ENCODE measurements at places on chromosomes 13 and 19. TPM values are rescaled to one million over a fixed set of nuclear protein-coding genes. Genes with fewer than 3 reads are reported as not detected.

Gene ZNF429
- 11.8 TPM for total RNA-seq

Gene PRKD2
- total RNA-seq = 81.1 TPM

Gene C19orf33
- total RNA-seq = not detected

Gene ZNF730
- total RNA-seq = 2.6 TPM

Gene CFD
- total RNA-seq = 0.60 TPM

Gene OXGR1
- total RNA-seq = not detected

Gene MAB21L1
- not detected for total RNA-seq

Gene ATP4B
- total RNA-seq = not detected

Gene SBSN
- not detected for total RNA-seq

GRCh38 chr19:2543463-2544442 is 67.8 kb downstream of the GADD45B start:
- peak; percentile 86 for DNase-seq

DNA sequence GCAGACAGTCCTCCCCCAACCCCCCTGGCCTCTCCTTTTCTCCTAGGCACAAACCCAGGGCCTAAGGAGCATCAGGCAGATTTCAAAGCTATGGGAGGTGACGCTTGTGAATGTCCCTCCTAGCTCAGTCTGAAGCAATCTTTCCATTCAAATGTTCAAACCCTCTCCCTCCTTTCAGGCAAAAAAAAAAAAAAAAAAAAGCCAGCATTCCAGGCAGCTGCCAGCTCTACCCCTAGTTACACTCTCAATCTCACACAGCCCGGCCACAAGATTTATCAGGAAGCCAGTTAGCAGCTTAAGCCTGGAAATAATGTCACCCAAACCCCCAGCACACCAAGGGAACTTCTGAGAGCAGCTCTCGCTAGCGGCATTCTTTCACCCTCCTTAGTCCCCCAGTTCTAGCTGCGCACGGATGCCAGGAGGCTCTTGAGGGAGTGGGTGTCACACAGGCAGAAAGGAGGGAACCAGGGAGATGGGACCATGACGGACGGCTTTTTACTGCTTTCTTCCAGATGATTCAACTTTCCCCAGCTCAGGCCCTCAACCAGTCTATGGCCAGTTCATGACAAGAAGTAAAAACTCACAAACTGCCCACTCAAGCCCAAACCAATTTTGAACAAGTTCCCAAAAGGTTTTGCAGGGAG is 6.3 kb downstream of the SH3GL1 start:
- DNase-seq = no peak

DNA sequence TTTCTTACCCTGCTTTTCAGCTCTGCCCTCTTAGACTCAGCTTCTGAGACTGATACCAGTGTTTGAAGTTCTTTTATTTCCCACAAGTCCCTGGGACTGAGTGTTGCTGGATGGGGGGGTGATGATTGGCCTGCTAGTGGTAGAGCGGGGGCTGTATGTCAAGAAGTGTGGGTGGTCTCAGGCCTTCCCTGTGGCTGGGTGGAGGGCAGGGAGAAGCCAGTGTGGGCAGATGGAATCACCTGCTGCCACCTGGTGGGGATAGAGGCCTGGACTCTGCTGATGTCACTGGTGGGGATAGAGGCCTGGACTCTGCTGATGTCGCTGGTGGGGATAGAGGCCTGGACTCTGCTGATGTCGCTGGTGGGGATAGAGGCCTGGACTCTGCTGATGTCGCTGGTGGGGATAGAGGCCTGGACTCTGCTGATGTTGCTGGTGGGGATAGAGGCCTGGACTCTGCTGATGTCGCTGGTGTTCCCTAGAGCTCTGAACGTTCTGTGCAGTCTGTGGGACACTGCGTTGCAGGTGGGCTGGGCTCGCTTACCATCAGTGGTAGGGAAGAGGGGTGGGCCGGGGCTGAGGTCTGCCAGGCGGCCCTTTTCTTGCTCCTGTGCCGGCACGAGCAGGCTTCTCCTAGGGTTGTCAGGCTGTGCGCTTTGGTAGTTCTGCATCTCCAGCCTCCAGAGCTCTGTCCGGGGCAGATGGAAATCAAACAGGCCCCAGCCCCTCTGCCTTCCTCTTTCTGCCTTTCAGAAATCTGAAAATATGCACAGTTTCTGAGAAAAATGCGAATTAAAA is 101.3 kb downstream of the ARHGEF7 start:
- peak; percentile 71 for DNase-seq

DNA sequence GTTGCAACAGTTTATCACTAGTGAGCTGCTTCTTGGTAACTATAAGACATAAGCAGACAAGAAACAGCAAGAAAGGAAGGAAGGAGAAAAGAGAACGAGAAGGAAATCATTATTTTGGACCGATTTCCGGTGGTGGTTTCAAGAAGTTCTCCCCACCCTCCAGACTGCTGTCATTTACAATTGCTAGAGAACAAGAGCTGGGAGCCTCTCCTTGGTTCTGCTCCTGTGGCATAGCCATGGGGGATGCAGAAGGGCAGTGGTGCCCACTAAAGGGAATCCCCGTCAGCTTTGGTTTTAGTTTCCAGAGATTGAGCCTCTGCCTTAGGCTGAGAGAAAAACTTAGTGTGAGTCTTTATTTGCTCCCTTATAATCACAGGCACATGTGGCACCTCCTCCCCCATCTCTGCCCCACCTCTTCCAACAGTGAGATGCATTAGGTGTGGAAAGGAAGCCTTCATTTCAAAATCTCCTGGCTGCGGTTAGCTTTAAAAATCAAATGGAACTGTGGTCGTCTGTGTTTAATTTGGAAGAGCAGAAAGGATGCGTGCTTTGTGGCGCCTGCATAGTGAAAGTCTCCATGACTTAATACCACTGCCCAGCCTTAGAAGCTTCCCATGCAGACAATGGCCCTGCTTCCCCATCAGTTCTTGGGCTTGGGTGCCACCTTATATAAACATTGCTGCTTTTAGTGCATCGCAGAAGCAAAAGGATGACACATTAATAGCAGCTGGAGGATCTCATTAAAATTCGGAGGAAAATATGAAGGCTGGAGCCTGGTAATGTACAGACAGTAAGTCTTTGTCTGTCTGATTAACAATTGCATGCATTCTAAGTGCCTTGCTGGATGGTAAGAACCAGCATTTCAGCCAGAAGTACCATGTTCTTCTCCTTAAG is 25.0 kb downstream of the LRCH1 start:
- DNase-seq = no peak

- DNase-seq = peak; percentile 98
Measured at GRCh38 chr13:30617315-30618185, at the start of gene USPL1. Gene USPL1, plus strand, starts transcription at chr13:30617920. Its CDS starts 3,221 bp downstream, at chr13:30621141.

DNA sequence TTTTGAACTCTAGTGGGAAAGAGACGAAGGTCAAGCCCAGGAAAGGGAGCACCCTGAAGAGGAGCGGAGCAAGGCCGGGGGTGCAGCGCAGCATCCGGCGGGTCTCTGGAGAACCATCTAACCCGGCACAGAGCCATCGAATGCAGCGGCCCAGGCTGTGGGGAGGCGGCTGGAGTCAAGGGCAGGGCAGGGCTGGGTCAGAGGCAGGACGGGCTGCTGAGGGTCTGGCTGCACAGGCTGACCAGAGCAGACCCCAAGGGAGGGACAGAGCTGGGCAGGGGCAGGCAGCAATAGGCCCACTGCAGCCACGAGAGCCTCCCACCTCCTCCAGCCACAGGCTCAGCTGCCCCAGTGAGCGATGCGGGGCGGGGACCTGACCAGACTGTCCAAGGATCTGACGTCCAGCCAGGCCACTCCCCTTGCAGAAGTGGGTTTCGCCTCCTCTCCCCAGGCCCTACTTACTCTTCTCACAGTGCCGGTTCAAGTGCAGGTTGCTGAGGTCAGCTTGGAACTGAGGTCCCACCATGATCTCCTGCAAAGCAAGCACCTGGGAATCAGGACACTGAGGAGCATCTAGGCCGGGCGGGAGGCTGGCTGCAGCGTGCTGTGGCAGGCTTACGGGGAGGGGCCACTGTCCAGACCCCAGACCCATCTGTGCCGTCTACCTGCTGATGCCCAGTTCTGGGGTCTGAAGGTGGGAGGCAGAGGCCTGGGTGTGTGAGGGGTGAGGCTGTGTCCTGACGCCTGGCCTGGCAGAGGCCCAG is 19.2 kb downstream of the MIER2 start:
- no peak for DNase-seq

- no peak for DNase-seq
Measured at GRCh38 chr19:30049226-30049625, 107.2 kb downstream of the URI1 start.

DNA sequence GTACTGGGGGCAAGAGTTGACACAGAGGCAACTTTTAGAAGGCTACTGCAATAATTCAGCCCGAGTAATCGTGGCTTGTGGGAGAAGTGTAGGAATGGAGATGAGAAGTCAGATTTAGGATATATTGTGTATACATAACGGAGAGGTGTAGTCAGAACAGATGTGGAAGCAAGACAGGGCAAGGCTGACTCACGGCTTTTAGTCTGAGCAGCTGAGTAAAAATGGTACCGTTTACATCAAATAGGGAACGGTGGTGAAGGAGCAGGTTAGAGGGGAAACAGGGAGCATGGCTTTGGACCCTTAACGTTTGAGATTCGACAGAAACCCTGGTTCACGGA is 796 bp upstream of the LSM14A start:
- DNase-seq = peak; percentile 81

- DNase-seq = no peak
Measured at GRCh38 chr13:101473458-101473857, 21.0 kb downstream of the ITGBL1 start.

- DNase-seq = no peak
Measured at GRCh38 chr13:74555276-74555625, 421.0 kb upstream of the KLF12 start.

DNA sequence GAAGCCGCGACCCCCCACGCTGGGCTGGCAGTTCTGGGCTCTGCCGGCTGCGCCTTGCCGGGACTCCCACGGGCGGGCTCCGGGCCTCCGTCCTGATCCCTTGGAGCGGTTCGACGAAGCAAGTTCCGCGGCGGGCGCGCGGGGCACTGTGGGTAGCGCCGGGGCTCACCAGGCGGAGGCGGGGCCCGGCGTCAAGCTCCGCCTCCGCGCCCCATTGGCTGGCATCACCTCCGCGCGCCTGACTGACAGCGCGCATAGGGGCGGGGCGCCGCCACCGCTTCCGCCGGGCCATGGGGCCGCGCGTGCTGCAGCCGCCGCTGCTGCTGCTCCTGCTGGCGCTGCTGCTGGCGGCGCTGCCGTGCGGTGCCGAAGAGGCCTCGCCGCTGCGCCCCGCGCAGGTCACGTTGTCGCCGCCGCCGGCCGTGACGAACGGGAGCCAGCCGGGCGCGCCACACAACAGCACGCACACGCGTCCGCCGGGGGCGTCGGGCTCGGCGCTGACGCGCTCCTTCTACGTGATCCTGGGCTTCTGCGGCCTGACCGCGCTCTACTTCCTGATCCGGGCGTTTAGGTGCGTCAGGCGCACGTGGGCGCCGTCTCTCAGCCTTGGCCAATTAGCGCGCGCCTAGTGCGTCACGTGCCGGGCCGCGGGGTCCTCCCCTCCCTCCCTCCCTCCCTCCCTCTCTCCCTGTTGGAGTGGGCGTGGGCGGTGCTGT is at the start of gene FAM174C:
TSS of gene FAM174C (plus strand) at position 271 of the 716 bp plus-strand sequence. CDS start at position 291, 20 bp downstream.
- DNase-seq = peak; percentile 99

- no peak for DNase-seq
Measured at GRCh38 chr13:47726394-47726793, 274.7 kb downstream of the SUCLA2 start.

- DNase-seq = no peak
Measured at GRCh38 chr19:35273686-35274259, 5.0 kb downstream of the USF2 start.

- no peak for DNase-seq
Measured at GRCh38 chr19:43779147-43779819, 1.5 kb downstream of the KCNN4 start.

GRCh38 chr13:59672445-59672844 is 491.3 kb downstream of the DIAPH3 start:
- DNase-seq = no peak

- DNase-seq = no peak
Measured at GRCh38 chr19:35793381-35794165, 18.2 kb downstream of the ARHGAP33 start.

DNA sequence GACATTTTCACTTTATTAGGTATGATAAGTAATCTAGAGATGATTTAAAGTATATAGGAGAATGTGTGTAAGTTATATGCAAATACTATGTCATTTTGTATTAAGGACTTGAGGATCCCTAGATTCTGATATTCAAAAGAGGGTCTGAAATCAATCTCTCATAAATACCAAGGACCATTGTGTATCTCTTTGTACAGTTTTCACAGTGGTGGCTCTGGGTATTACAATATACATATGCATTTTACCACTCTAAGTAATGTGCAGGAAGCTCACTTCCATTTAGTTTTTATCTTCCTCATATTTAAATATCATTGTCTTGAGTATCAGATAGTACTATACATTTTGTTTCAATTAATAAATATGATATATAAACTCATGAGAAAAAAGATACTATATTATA is 862.6 kb upstream of the PCDH20 start:
- no peak for DNase-seq

- DNase-seq = no peak
Measured at GRCh38 chr13:100987948-100988347, 313.4 kb upstream of the TMTC4 start.

GRCh38 chr19:31258211-31259052 is 90.8 kb downstream of the TSHZ3 start:
- DNase-seq = no peak

GRCh38 chr13:73223372-73223781 is 164.6 kb downstream of the KLF5 start:
- peak; percentile 57 for DNase-seq

- DNase-seq = no peak
Measured at GRCh38 chr13:42794577-42795275, 13.3 kb downstream of the FAM216B start.

- DNase-seq = no peak
Measured at GRCh38 chr13:75864718-75865117, 228.6 kb downstream of the LMO7 start.

DNA sequence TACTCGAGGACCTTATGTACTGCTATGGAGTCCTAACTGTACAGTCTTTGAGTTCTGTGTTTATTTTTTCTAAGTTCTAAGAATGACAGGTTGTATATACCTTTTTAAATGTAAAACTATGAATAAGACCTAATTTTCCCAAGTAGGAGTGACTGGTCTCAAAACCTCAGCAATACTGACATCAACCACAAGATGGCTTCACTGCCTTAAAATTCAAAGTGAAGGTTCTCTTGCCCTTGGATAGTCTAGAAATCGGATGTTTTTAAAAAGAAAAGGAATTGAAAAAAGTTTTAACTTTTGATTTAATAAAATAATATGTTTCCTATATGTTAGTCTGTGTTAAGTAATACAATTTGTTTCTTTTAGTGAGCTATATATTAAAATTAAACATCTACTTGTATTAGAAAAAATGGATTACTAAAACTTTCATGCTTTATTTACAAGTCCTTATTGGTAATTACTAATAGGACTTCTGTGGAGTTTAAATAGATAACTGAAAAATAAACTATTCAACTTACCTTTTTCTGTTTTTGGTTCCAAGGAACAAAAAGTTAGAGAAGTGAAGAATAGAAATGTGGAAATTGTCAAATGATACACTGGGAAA is 52.0 kb downstream of the TDRD3 start:
- peak; percentile 12 for DNase-seq

- DNase-seq = no peak
Measured at GRCh38 chr13:85615031-85615430, 184.2 kb downstream of the SLITRK6 start.
